Motor neuron (in vitro differentiated cells): ENCODE measurements at places on chromosomes 7 and 10. TPM values are rescaled to one million over a fixed set of nuclear protein-coding genes. Genes with fewer than 3 reads are reported as not detected.
A peak's percentile ranks its signal among the peaks of the same experiment; 100 is the strongest.

DNA sequence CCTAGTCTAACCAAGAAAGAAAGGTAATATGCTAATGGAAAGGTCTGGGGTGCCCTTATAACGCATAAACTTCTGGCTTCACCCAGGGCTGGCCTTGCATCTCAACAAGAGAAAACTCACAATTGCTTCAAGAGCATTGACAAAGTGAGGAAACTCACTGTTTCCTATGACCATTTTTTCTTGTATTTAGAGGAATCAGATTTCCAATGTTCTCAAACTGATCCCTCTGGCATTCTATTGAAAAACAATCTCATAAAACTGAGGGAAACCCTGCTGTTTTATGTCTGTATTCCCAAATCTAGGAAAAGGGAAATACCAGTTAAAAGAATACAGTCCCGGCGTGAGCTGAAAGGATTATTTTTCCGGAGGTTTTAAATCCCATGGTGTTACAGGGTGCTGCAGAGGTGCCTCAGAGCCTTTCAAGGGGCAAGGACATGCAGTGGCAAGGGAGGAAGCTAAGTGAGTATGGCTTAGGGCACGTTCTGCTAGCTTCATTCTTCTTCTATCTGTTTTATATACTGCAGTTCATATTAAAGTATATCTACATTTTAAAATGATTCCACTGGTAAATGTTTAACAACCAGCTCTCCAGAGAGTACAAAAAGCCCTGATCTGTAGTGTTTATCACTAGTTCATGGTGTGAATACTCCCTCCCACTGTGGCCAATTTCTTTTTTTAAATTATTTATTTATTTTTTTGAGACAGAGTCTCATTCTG lies 68.7 kb downstream of the CAV1 start:
- ATAC-seq = no peak

DNA sequence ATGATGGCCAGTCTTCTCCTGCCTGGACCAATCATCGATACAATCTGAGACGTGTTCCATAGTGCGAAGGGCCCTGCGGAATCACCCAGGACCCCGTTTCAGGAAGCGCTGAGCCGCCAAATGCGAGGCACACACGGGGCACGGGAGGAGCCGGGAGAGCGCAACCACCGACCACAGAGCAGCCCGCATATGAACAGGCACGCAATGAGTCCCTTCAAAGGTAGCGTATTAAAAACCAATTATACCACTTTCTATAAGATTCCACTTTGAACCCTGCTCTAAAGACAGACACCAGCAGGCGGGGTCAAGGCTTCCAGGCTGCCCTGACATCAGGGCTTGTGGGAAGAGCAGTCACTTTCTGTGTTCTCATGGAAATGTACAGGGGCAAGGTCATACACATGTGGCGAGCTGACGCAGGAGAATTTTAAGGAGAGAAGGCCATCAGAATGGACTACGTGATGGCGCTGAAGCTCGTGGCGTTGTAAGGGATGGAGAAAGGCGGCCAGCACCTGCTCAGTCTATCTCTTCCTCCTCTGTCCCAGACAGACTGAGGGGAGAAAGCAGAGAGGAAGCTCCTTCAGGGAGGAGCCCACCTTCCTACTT lies 46.2 kb downstream of the AMZ1 start:
- no peak for ATAC-seq

GRCh38 chr7:30445770-30446169 lies 32.8 kb downstream of the NOD1 start:
- ATAC-seq = peak; percentile 19

GRCh38 chr10:67657775-67658174 lies 38.2 kb downstream of the CTNNA3 start:
- ATAC-seq = no peak

DNA sequence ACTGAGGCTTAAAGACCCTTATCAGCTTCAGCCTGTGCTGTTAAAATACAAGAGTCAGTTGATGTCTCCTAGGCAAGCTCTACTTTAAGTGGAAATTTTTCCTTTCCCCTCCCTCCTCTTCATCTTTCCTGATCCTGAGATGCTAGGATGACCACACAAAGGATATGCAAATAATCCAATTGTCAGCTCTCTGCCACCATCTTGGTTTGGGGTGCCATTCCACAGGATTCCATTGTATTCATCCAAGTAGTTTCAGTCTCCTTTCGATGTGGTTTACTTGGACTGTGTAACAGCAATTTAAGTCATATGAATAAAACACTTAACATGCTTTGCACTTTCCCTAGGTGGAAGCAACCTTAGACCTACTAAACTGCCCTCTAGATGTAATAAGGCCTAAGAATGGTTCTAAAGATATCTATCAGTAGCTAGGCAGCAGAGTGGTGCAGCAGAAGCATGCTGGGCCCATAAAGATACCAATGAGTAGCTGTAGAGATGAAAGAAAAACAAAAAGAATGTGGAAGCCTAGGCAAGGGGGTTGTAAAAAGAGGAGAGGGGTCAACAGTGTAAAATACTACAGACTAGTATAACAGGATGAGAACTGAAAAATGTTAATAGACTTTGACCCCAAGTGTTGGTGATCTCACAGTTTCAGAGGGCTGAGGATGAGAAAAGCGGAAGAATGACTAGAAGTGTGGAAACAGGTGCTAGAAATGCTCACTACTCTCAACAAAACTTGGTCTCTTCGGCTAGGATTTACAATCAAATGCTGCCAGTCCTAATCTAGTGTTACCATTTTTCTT lies 2.4 kb upstream of the CFAP69 start:
- ATAC-seq = no peak

DNA sequence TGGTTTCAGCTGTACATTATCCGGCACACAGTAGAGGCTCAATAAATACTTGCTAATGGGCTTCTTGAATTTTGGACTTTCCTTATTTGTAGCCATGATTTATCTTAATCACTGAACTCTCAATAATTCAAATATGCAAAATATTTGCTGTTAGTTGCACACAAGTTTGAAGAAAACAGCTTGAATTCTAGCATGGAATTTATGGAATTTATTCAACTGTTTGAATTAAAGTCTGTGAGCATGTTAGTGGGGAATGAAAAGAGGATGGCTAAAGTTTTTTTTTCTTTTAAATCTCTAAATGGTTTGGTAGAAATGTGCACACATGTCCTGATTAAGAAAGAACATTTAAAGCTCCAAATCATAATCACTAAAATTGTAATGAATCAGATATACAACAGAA lies 42.5 kb downstream of the SIRT1 start:
- ATAC-seq = no peak

GRCh38 chr7:50507898-50508470 lies 57.2 kb downstream of the DDC start:
- ATAC-seq = peak; percentile 89

DNA sequence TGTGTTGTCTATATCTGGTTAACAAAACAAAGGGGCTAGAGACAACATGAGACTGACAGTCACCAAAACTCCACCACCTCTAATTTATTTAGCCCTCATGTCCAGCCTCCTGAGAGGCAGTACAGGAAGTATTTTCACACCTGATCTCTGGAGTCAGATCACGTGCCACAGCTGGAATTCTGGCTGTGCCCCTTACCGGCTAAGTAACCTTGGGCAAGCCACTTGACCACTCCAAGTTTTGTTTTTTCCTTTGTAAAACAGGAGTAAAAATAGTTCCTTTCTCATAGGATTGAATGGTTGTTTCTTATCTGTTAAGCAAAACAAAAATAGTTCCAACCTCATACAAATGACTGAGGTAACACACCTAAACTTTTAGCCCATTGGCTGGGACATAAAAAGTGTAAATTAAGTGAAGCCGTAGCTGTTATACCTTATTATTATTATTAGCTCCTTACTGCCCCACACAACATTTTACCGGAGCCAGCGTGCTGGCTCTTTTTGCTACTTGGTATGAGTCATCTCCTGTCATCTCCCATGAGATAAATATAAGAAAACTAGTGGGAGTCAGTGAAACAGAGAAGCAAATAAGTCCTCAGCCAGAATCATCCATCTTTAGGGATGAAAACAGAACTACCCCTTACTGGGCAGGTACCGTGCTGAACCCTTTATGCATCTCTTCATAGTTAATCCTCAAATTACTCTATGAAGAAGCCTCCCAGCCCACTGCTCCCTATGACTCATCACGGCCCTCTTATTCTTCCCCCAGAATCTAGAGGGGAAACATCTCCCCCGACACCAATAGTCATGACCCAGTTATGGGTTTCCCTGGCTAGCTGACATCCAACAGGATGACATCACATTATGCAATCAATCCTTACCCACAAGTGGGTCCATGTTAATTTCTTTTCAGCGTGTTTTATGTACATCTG lies 44.9 kb downstream of the PPP1R3C start:
- peak; percentile 76 for ATAC-seq

- ATAC-seq = no peak
Observed at GRCh38 chr7:158646766-158647474, 57.7 kb downstream of the NCAPG2 start.

DNA sequence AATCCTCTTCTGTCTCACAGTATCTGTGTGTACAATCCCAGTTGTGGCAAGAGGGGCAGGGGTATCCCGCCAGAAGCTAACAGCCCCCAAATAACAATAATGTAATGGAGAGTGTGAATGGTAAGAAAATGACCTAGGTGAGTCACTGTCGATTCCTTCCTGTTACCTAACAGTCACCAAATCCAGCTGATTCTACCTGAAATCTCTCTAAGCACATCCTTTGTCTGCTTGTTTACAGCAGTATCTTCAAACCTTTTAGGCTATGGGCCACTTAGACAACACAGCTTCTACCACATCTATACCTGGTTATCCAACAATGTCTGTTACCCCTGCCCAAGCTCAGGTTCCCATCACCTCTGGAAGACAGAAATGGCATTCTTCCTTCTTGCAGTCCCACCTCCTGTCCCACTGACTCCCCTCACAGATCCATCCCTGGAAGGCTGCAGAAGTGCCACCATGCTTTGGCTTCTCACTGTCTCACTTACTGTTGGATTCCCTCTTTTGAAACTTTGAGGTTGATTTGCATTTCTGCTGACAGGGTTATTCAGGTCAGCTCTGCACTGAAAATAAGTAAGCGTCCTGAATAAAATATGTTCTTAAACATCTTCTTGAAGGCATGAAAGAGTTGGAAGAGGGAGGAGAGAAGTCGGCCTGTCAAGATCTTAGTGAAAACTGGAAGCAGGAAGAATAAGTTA lies 13.1 kb downstream of the PIP4K2A start:
- no peak for ATAC-seq

GRCh38 chr10:111739125-111739873 lies 444.3 kb downstream of the GPAM start:
- peak; percentile 53 for ATAC-seq

GRCh38 chr7:20232848-20233247 lies 15.7 kb upstream of the MACC1 start:
- no peak for ATAC-seq

- ATAC-seq = no peak
Observed at GRCh38 chr7:81743665-81744064, 26.2 kb downstream of the HGF start.

DNA sequence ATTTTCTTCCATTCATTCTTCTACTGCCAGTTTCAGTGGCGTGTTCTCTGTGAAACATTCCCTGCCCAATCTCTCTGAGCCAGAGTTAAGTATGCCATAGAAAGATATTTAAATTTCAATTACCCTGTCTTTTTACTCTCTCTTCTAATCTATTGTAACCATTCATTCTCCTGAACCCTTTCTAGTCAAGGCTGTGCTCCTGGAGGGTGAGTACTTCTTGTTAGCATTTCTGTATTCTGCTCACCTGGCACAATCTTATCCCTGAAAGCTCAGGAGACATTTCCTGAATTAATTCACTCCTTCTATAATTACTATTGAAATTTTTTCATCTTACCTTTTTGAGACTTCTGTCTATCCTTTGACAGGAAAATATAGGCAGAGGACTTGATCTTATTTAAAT lies 271.7 kb downstream of the HGF start:
- ATAC-seq = no peak

DNA sequence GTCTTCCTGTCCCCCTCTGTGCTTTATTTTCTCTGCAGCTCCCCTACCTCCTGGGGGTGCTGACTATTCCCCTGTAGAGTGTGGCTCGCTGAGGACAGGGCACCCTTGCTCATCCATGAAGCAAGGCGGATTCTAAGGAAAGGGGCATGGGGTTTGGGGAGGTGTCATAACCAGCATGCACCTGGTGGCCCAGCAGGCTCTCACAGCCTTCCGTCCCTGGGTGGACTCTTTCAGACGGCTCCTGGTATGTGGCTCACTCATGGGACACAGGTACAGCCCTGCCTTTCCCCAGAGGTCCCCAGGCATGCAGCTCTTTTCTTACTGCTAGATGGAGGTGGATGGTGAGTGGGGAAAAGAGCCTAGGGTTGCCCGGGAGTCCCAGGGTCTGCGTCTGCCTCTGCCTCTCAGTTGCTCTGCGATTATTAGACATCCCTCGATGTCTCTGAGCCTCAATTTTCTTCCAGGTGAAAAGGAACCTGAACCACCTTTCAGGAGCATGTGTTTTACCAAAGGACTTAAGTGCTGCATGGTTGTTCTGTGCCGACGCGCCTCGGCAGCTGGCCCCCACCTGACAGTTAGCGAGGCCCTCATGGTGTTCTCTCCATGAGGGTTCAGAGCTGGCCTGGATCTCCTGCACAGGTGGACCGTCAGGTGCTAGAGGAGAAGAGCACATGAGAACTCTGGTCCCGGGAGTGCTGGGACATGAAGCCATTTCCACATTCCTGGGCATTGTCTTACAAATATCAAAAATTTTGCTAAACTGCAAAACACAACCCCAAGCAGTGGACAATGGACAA lies 172.5 kb upstream of the SHH start:
- no peak for ATAC-seq

DNA sequence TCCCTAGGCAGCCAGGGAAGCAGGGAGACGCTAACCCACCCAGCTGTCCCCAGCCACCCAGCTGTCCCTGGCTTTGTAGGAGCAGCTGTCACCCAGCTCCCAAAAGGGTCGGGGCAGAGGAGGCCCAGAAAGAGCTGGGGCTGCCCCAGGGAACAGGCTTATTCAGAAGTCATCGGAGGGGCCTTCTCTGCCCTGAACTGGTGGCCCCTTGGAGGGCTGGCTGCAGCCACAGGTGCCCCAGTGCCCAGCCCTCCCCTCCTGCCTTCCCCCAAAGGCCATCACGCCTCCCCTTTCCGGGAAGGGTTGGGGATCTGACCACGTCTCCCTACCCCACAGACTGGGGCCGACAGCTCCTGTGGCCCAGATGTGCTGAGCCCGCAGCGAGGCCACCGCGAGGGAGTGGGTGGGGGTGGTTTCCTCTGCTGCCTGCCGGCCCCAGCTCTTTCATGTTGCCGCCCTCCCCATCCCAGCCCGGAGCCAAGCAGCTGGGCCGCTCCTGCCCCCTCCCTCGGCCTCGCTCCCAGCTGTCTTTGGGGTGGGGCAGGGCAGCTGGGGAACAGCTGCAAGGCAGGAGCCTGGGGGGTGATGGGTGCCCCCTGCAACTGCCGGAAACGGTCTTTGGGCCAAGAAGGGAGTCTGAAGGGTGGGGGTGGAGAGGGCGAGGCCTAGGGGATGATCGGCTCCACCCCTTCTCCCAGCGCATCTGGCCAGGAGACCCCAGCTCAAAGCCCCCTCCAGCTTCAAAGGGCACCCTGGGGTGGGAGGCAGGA lies 16.8 kb downstream of the TRIM8 start:
- ATAC-seq = peak; percentile 70

NXPH1 gene
- 1.4 TPM in 1 of 2 replicates, not detected in the other for total RNA-seq

SLC18A3 gene
- 5.9 and 8.7 TPM in 2 replicates for total RNA-seq

STAG3 gene
- total RNA-seq = 2.1 and 2.6 TPM in 2 replicates

TRPV5 gene
- 0.09 and 0.10 TPM in 2 replicates for total RNA-seq

CD36 gene
- total RNA-seq = 0.95 and 1.0 TPM in 2 replicates

APBB1IP gene
- total RNA-seq = 11.0 and 12.2 TPM in 2 replicates

GPNMB gene
- total RNA-seq = 278 and 282 TPM in 2 replicates
